RPMI7951 (cell line): ENCODE measurements at places on chromosomes 6 and 20.

DNA sequence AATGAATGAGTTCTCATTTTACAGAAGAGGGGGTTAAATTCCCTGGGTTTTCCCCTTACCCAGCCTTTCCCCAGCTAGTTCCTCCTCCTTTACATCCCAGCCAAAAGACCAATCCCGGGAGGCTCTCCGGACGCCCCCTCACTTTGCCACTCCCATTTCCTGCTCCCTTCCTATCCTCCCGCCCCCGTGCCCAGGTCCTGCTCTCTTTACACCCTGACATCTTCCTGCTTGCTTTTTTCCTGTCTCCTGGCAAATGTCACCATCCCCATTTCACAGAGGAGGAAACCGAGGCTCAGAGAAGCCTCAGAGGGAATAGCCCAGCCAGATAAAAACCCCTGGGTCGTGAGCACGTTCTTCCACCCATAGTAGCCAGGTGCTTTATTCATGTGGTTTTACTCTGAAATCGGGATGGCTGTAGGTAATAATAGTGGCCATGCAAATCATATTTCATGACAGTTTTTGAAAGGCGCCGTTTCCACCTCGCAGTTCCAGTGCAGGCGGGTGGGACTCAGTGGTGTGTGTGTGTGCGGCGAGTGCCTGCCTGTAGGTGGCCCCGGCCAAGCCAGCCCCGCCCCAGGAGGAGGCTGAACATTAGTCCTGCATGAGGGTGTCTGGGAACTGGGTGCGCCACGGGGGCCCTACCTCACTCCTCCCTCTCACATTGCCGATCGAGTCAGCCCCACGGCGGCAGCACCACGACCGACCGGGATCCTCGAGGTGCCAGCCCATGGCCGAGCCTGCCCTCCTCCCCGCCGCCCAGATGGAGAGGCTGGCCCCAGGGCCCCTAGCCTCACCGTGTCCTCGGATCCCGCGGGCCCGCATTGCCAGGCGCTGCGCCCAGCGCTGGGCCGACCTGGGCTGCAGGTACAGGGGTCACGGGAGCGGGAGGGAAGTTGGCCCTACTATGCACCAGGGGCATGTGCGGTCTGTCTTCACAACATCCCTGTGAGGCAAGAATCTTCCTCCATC lies at the start of gene ARHGAP40:
Gene ARHGAP40, plus strand, starts transcription at position 594 of the 969 bp plus-strand sequence.
- no peak for DNase-seq

DNA sequence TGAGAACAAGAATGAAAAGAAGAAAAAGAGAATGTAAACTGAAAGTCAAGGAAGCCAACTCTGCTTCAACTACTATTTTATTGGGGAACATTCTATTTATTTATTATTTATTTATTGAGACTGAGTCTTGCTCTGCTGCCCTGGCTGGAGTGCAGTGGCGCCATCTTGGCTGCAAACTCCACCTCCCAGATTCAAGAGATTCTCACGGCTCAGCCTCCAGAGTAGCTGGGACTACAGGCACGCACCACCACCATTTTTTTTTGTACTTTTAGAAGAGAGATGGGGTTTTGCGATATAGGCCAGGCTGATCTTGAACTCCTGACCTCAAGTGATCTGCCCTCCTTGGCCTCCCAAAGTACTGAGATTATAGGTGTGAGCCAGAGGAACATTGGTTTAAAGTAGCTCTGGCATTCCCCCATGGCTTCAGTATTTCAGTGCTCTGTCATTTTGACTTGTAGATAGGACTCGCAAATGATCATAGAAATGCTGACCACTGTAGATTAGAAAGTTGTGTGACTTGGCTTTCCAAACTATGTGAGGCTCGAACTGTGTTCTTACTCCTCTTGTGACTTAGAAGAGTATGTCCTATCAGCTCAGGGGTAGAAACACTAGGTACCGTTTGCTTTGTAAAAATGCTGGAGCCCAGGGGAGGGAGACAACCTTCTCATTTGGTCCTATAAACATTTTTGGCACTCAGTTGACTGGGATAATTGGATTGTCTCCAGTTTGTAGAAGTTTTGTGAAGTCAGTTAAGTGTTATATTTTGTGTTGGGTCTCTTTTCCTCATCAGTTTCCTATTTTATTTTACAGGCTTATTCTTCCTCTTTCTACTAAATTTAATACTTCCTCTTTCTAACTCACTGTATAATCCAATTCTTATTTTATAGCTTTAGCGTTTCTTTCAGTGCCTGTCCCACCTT lies 544.9 kb upstream of the CITED2 start:
- no peak for DNase-seq

GRCh38 chr6:24763578-24763977 lies 11.2 kb upstream of the GMNN start:
- no peak for DNase-seq

GRCh38 chr6:15974817-15975216 lies 154.1 kb upstream of the MYLIP start:
- DNase-seq: no peak

DNA sequence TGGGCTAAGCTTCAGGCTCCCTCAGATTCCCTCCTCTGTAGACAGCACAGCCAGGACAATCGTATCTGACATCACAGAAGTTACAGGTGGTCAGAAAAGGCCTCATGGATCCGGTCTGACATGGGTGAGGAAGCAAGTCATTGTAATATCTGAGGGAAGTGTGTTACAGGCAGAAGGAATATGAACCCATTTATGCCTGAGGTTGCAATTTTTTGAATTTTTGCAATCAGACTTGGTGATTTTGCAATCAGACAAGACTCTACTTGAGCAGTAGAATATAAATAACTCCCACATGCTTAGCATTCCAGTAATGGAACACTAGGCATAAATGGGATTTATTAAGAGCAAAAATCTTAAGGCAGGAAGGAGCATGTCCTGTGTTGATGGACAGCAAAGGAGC lies 52.1 kb downstream of the CBLN4 start:
- DNase-seq: no peak

GRCh38 chr6:149230712-149231460 lies 86.6 kb upstream of the TAB2 start:
- peak; percentile 10 for DNase-seq

- DNase-seq: no peak
Measured at GRCh38 chr6:101650402-101651100, 257.0 kb downstream of the GRIK2 start.

DNA sequence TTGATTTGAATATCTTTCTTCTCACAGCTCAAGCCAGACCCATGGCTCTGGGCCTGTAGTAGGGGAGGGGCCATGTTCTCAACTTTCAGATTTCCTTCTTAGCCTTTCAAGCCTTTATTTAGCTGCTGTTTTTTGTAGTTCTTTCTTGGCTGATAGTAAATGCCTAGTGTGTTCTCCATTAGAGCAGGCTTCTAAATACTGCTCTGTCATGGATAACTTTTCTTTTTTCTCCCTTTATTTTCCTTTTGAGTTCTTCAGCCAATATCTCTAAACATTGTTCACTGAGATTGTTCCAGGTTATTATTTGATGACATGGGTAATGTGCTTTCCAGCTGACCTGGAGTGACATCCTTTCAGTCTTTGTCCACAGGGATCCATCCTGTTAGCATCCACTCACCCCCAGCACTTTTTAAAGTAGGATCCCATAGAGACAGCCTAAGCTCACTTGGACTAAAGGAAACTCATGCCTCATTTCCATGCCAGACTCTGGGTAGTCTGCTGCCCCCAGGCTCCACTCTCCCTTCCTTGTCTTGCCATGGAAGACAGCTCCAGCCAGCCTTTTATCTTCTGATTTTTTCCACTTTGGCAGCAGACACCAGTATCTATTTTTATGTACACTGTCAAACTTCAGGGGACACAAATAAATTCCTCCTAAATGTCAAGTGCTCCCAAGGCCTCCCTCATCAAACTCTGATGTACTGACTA lies 645.6 kb downstream of the RNF144B start:
- DNase-seq: no peak

DNA sequence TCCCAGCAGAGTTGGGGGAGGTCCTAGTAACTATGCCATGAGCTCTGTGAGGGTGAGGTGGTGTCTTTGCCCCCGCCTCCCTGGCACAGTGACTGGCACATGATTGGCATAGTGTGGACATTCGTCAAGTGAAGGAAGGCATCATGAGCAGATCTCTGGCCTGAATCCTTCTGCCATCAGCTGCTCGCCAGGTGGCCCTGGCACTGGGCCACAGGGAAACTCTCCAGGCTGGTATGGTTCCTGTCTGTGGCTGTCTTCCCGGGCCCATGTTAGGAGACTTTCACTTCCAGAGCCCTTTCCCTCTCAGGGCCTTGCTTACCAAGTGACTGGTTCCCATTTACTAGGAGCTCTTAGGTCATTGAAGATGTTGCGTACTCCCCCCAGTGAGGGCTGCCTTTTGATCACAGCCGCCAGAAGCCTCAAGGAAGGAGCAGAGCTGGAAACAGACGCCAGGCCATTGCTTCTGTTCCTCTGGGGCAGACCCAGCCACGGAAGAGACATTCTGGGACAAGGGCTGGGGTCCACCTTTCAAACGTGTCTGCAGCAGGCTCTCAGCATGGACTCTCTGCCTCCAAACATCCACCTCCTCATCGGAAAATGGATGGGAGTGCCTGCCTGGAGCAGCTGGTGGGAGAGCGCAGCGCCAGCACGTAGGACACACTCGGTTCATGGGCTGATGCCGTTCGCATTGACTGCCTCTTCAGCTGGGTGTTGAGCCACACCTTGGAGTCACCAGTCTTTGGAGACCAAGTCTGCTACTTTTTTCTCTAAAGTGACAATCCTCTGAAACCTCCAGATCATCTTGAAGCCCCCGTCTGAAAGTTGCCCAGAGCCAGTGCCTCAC lies 67.2 kb downstream of the PTPN1 start:
- peak; percentile 70 for DNase-seq

- DNase-seq: peak; percentile 57
Measured at GRCh38 chr20:63896264-63897105, 1.6 kb downstream of the DNAJC5 start.

DNA sequence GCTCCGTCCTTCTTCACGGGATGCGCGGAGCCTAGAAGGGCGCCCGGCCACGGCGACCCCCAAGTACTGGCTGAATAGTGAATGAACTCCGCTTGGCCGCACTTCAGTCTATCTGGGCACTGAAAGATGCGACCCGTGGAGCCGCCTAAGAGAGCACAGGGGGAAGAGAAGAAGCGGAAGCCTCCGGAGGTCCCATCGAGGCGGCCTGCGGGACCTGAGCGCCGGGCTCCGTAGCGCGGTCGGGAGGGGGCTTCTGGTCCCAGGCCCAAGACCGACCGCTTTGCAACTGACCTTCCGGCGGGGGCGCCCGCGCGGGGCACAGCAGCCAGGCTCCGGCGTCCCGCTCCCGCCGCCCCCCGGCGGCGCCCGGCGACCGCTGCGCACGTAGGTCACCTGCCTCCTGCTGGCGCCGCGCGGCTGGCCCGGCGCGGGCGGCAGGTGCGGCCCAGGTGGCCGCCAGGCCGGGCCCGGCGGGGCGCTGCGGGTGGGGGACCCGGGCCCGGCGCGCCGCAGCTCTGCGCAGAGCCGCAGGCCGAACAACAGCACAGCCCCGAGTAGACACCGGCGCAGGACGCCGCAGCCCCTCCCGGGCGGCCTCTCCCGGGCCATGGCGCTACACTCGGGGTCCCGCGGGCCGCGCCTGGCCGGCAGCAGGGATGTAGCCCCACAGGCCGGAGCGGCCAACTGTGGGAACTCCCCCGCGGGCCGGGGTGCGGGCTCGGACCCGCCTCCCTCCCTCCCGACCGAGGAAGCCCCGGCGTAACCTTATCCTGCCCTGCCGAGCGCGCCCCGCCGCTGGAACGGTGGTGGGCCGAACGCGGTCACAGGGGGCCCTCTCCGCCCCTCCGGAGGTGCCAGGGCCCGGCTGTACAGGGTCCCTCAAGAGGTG lies at the start of gene METTL24:
Gene METTL24, minus strand, starts transcription at position 686 of the 889 bp plus-strand sequence. Its CDS starts 77 bp downstream, at position 609.
- DNase-seq: no peak

- no peak for DNase-seq
Measured at GRCh38 chr20:42740226-42740870, 449.4 kb downstream of the PTPRT start.

- DNase-seq: no peak
Measured at GRCh38 chr20:31452575-31452974, 12.1 kb downstream of the DEFB123 start.

GRCh38 chr20:23032056-23032749 lies 2.9 kb upstream of the SSTR4 start:
- no peak for DNase-seq

DNA sequence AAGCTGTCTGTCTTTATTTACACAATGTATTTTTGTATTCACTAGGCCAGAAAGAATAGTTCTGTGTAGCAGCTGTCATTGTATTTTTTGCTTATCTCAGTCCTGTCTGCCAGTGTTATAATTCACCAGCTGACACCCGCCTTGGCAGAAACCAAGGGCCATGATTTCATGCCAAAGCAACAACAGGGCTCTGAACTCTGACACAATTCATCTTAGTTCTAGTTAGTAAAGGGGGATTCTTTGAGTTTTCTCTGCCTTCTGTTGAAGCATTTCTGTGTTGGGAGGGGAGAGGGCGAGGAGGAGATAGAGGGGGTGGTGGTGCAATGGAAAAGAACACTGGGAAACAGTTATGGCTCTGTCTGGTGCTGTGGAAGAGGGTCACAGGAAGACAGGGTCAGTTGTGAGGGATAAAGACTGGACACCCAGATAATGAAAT lies 684.6 kb upstream of the MARCKS start:
- DNase-seq: peak; percentile 24
